ENCODE measurements at places on chromosomes 1 and 21.

DNA sequence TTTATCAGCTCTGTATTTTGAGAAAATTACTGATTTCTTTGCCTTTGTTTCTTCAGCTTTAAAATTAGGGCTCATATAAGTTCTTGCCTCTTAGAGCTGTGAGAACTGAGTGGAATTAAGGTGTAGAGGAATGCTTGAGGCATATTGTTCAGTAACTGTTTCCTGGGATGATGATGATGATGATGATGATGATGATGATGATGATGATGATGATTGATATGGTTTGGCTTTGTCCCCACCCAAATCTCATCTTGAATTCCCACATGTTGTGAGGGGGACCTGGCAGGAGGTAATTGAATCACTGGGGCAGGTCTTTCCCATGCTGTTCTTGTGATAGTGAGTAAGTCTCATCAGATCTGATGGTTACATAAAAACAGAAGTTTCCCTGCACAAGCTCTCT is 118.7 kb downstream of the CHRM3 start:
- DNase-seq, result no peak

GRCh38 chr1:9835404-9835757 is 11.6 kb upstream of the CLSTN1 start:
- no peak for DNase-seq

- no peak for DNase-seq
These were observed 31.6 kb downstream of the RGS5 start for GRCh38 chr1:163170975-163171676.

DNA sequence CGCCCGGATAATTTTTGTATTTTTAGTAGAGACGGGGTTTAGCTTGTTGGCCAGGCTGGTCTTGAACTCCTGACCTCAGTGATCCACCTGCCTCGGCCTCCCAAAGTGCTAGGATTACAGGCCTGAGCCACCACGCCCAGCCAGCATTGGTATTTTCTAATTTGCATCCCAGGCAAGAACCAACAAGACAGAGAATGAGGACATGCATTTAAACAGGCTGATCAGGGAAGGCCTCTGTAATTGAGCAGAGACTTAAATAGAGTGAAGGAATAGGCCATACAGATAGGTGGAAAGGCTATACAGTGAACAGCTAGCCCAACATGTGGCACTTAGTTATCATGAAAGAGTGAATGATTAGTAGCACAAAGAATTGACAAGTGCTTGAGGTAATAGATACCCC is 230.4 kb downstream of the SLC35F3 start:
- no peak for DNase-seq

GRCh38 chr1:158830904-158831507 is at the start of gene MNDA:
TSS of gene MNDA (plus strand) at chr1:158831351. CDS start at chr1:158842154, 10,803 bp downstream.
- no peak for DNase-seq

GRCh38 chr1:24047110-24047477 is 64.8 kb downstream of the MYOM3 start:
- no peak for DNase-seq

GRCh38 chr1:162236201-162236600 is 140.5 kb downstream of the SPATA46 start:
- no peak for DNase-seq

GRCh38 chr21:37220433-37220980 is 46.6 kb downstream of the VPS26C start:
- no peak for DNase-seq

DNA sequence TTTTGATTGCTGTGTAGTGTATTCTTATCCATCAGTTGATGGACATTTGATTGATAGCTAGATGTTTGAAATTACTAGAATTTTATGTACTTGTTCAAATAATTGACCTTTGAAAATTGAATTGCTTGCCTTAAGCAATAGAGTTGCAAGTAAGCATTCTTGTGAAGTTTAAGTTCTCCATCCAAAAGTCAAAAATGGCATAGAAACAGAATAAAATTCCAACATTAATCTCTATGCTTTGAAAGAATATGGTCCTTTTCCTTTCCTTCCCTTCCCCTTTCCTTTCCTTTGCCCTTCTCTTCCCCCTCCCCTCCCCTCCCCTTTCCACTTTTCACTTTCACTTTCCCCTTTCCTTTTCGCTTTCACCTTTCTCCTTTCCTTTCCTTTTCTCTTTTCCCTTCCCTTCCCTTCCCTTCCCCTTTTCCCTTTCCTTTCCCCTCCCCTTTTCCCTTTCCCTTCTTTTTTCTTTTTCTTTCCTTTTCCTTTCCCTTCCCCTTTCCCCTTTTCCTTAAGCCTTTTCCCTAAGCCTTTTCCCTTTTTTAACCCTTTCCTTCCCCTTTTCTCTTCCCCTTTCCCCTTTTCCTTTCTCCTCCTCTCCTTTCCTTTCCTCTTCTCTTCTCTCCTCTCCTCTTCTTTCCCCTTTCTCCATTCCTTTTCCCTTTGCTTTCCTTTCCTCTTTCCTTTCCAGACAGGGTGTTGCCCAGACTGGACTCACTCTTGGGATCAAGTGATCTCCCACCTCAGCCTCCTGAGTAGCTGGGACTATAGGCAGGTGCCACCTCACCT is 67.4 kb downstream of the SASS6 start:
- no peak for DNase-seq

DNA sequence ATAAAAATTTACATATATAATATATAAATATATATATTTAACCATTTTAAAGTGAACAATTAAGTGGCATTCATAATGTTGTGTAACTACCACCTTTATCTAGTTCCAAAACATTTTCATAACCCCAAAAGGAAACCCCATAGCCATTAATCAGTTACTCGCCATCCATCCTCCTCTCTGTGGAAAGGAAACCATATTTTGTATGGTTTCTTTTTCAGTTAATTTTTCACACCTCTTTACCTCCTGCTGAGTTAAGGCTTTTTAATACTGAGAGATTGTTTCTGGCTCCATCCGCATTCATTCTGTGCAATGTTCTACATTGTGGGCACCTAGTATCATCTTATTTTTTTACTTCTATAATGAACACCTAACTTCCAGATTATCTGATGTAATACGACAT is 512.1 kb downstream of the LMO4 start:
- no peak for DNase-seq

- no peak for DNase-seq
These were observed 59.9 kb downstream of the DNM3 start for GRCh38 chr1:171901245-171901644.

GRCh38 chr1:10541286-10541685 is 66.5 kb downstream of the PEX14 start:
- no peak for DNase-seq

DNA sequence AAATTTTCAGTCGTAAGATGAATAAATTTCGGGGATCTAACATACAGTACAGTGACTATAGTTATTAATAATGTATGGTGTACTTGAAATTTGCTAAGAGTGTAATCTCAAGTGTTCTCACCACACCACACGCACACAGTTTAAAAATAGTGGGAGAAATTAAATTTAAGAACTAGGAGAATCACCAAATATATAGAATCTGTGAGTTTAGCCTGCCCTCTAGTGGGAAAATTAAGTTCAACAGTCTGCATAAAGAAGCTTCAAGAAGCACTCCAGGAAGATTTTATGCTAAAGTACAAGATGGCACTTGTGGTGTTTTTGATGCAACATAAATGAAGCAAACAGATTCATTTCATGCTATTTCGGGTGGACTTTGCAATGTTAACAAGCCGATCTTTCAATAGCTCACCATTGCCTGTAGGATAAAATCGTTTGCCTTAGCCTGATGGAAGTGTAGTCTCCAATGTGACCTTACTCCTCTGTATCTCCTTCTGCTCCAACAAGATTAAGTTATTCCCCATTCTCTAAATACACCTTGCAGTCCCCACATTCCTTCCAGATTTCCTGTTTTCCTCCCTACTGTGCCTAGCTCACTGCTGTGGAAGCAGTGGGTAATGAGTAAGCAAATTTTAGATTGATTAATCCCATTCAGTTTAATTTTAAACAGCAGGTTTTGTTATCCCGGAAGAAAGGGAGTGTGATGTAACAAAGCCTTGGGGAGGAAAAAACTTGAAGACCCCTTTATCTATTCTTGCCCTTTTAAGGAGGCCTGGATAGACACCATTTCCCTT is 8.7 kb upstream of the PIK3C2B start:
- no peak for DNase-seq

GRCh38 chr1:47662068-47662467 is 224.2 kb downstream of the FOXD2 start:
- no peak for DNase-seq

DNA sequence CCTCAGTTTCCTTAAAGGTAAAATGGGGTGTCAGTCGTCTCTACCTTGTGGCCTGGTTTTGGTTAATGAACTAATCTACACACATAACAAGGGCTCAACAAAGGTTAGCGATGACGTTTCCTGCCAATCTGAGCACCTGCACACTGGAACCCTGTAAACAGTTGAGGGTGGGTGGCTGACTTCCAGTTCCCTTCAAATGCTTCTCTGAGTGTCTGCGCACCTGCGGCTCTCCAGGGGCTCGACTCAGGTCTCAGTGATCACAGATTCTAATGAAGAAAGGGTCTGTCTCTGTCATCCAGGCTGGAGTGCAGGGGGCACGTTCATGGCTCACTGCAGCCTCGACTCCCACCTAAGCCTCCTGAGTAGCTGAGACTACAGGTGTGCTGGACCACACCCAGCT is 3.3 kb upstream of the AGPAT3 start:
- DNase-seq, result no peak

GRCh38 chr1:89826594-89826993 is 5.8 kb downstream of the LRRC8D start:
- DNase-seq, result no peak

GRCh38 chr1:203172184-203173010 is 3.2 kb downstream of the MYBPH start:
- DNase-seq, result peak; percentile 6

- DNase-seq, result no peak
These were observed 53.3 kb upstream of the SEC16B start for GRCh38 chr1:178023181-178023618.

GRCh38 chr1:170218257-170218650 is 72.5 kb downstream of the NTMT2 start:
- no peak for DNase-seq

GRCh38 chr1:150466964-150467363 is 20.3 kb upstream of the TARS2 start:
- no peak for DNase-seq

DNA sequence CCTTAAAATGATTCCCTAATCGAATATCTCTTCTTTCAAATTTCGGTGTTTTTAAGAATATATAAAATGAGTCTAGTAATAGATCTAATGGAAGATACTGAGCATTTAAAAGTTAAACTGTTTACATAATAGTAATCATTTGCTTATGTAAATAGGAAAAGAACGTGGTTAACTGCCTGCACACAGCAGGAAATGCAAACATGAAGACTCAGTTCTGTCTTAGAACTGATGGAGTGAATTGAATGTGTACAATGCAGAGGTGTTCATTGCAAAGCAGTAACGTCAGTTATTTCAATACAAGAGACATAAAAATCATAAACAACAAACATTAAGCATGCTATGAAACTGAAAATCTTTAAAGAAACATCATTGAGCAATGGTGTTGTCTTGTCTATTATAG is 359.4 kb upstream of the ADAMTS5 start:
- DNase-seq, result no peak

- no peak for DNase-seq
These were observed 8.4 kb upstream of the MRPS6 start for GRCh38 chr21:34065027-34065426.

- no peak for DNase-seq
These were observed 60.4 kb upstream of the TNFSF4 start for GRCh38 chr1:173267453-173267945.

- no peak for DNase-seq
These were observed 10.2 kb upstream of the RXRG start for GRCh38 chr1:165455111-165455510.

DNA sequence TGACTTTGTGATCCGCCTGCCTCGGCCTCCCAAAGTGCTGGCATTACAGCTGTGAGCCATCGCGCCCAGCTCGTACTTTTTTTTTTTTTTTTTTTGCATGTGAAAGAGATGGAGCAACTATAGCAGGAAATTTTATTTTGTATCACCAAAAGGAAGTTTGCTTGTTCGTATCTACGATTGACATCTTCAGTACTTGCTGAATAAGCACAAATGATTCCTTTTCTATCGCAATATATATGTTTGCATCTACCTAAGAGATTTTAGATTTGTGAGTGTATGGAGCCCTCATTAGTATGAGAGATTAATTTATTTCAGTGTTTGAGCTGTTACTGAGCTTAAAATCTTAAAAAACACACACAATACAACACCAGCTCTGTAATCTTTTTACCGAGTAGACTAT is 143.1 kb downstream of the NFIA start:
- DNase-seq, result no peak

DNA sequence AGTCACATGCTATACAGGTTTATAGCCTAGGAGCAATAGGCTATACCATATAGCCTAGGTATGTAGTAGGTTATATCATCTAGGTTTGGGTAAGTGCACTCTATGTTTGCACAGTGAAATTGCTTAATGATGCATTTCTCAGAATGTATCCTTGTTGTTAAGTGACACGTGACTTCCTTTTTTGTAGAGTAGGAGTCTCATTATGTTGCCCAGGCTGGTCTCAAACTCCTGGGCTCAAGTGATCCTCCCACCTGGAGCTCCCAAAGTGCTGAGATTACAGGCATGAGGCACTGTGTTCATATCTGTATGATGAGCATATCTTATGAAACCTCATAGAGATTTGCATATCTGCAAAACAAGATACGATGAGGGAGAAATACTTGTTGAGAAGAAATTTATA is 13.8 kb upstream of the ABCB10 start:
- DNase-seq, result no peak

GRCh38 chr1:51956528-51957509 is 33.7 kb downstream of the RAB3B start:
- no peak for DNase-seq

- no peak for DNase-seq
These were observed 5.4 kb downstream of the NPR1 start for GRCh38 chr1:153683854-153684253.

- no peak for DNase-seq
These were observed 16.5 kb upstream of the ZMYM1 start for GRCh38 chr1:35062518-35063196.

GRCh38 chr1:187626056-187626455 is 797.3 kb downstream of the PLA2G4A start:
- no peak for DNase-seq

Measured in stimulated activated CD4-positive, alpha-beta T cell treated with anti-CD3 and anti-CD28 coated beads, TNF-alpha, amount 100 ng/mL, for 24 hours (primary cell).